ENCODE measurements at places on chromosomes 4 and X. TPM values are rescaled to one million over a fixed set of nuclear protein-coding genes. Genes with fewer than 3 reads are reported as not detected.

Gene STOX2
- 27.3 TPM for total RNA-seq

Gene ADGRL3
- not detected for total RNA-seq

Gene GPRASP1
- 1.8 TPM for total RNA-seq

Gene CITED1
- 0.17 TPM for total RNA-seq

Gene CYSLTR1
- not detected for total RNA-seq

Gene UBL4A
- 32.6 TPM for total RNA-seq

Gene CXCL1
- total RNA-seq, result 5.3 TPM

Gene FRG2
- not detected for total RNA-seq

Gene CT45A1
- total RNA-seq, result not detected

Gene GATA1
- total RNA-seq, result not detected

Gene TBC1D19
- 7.3 TPM for total RNA-seq

Gene PRKG2
- not detected for total RNA-seq

Gene SCML2
- 2.2 TPM for total RNA-seq

Gene NRK
- total RNA-seq, result 0.22 TPM

Gene HPGDS
- not detected for total RNA-seq

Gene CT45A10
- not detected for total RNA-seq

Gene STS
- total RNA-seq, result 8.9 TPM

Gene GPR119
- total RNA-seq, result not detected

Gene OTUD6A
- total RNA-seq, result not detected

Gene NEUROG2
- not detected for total RNA-seq

Gene BRS3
- total RNA-seq, result not detected

Gene SLC39A8
- total RNA-seq, result 10.7 TPM

Gene FAT1
- total RNA-seq, result 1.6 TPM

Gene PCYT1B
- total RNA-seq, result not detected

Gene TLR2
- 0.09 TPM for total RNA-seq

Measured in dermis lymphatic vessel endothelial cell (primary cell).